Stimulated activated CD8-positive, alpha-beta memory T cell treated with anti-CD3 and anti-CD28 coated beads, Interleukin-7, amount 100 ng/mL, for 4 hours (primary cell): ENCODE measurements at places on chromosomes 1 and 21.

- no peak for DNase-seq
Observed at GRCh38 chr1:68495968-68496679, 758 bp downstream of the DEPDC1 start.

- DNase-seq, result no peak
Observed at GRCh38 chr1:207870306-207871031, 40.5 kb downstream of the CD34 start.

- DNase-seq, result no peak
Observed at GRCh38 chr21:22725436-22725835, 1727.2 kb downstream of the NCAM2 start.

GRCh38 chr1:156623946-156624813 is 5.0 kb downstream of the HAPLN2 start:
- peak; percentile 19 for DNase-seq

DNA sequence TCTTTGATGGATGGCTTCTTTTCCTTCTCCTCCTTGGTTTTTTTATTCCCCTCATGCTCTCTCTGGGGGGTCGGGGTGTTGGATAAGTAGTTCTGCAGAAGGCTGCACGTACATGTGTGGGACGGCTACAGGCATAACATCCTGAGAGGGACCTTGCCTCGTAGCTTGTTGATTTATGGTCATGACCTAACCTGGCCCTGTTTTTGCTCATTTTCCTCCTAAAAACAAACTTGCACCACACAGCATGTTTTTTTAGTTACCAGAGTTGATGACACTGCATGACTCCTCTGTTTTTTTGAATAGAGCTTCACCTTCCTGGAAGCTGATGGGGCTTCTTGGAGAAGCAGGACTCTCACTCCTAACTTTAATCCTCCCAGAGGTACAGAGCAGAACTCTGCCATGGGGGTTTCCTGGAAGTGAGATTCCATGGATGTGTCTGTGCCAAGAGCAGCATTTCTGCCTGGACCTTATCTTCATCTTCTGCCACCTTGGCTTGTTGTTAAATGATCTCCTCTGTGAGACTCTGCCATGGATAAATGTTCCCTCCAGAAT is 114.7 kb downstream of the PAPPA2 start:
- DNase-seq, result no peak

DNA sequence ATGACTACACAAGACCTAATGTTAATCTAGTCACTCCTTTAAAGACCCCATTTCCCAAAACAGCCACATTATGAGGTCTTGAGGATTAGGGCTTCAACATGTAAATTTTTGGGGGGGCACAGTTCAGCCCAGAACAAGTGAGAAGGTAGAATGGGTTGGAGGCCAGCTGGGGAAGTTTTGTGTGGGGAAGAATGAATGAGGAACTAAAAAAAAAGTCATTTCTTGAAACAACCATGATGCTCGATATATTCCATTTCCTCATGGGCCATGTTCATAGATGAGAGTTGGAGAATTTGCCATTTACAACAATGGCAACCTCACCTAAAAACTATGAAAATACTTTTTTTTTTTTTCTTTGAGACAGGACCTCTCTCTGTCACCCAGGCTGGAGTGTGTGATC is 14.5 kb downstream of the NLRP3 start:
- no peak for DNase-seq

GRCh38 chr1:96524100-96524499 is 197.5 kb upstream of the PTBP2 start:
- DNase-seq, result no peak

- DNase-seq, result no peak
Observed at GRCh38 chr1:241352401-241352800, 4.6 kb downstream of the RGS7 start.

- no peak for DNase-seq
Observed at GRCh38 chr1:197921235-197922069, 4.3 kb downstream of the LHX9 start.

GRCh38 chr1:108028841-108029388 is 63.9 kb upstream of the VAV3 start:
- DNase-seq, result no peak

- no peak for DNase-seq
Observed at GRCh38 chr1:237891979-237892378, 1.3 kb upstream of the ZP4 start.

GRCh38 chr1:247113094-247113497 is 8.9 kb upstream of the ZNF669 start:
- no peak for DNase-seq

GRCh38 chr1:82220754-82221153 is 420.0 kb downstream of the ADGRL2 start:
- DNase-seq, result no peak

- no peak for DNase-seq
Observed at GRCh38 chr1:37363535-37363934, 110.8 kb upstream of the ZC3H12A start.

GRCh38 chr1:92487078-92487605 is 417 bp upstream of the GFI1 start:
- DNase-seq, result no peak

GRCh38 chr21:45721671-45722070 is 78.1 kb downstream of the PCBP3 start:
- no peak for DNase-seq

DNA sequence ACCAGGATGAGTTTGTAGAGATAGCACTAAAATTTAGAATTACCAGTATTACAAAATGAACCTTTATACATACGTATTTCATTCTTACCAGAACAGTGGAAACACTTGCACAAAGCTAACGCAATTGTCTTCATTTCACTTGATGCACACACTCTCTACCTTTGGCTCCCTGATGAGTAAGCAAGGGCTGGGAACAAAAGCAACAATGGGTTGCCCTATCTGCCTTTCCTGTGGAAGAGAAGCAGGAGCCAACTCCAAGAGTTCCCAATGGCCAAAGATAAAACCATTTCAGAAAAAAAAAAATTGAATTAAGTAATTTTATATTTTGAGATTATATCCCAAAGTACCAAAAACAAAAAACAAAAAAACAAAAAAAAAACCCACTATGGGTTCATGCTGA is 344.1 kb upstream of the GREM2 start:
- DNase-seq, result no peak

- DNase-seq, result no peak
Observed at GRCh38 chr1:202130297-202130721, 7.6 kb downstream of the GPR37L1 start.

- DNase-seq, result no peak
Observed at GRCh38 chr1:93317207-93317606, 28.5 kb upstream of the DR1 start.

GRCh38 chr1:205056188-205056611 is 13.2 kb downstream of the CNTN2 start:
- DNase-seq, result no peak

DNA sequence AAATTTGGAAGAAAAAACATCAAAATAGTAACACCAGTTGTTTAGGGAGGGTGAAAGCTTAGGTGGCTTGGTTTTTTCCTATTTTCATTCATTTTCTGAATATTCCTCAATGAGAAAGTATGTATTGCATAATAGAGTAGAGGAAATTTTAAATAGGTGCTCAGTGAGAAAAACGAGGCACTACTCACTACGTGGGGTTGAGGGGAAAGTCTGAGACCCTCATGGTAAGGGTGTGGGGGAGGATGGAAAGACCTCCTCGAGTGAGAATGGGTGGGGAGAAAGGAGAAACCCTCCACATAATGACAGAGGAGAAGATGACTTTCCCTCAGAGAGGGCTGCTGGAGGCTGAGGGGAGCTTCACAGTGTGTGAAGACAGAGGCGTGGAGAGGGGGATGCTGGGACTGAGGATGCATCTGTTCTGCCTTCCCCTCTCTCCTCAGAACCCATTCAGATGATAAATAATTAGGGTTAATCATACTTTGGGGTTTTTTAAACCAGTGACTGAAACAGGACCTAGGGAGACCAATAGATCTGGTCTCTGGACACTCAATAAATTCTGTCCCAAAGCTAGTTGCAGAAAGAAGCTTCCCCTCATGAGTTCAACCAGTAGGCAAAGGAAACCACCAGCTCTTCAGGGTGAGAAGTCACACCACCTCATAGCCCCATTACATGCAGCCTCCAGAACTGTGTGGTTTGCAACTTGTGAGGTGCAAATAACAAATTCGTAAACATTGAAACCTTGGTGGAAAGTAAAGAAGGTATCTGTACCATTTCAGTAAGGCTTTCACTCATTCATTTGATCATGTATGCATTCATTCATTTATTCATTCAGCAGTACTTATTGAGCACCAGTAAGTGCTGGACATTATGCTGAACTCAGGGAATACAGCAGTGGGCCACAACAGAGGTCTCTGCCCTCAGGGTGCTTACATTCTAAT is 17.1 kb downstream of the SLAMF7 start:
- peak; percentile 35 for DNase-seq
